Daoy (cell line): ENCODE measurements at places on chromosomes 3 and 15. TPM values are rescaled to one million over a fixed set of nuclear protein-coding genes. Genes with fewer than 3 reads are reported as not detected.
A peak's percentile ranks its signal among the peaks of the same experiment; 100 is the strongest.

DNA sequence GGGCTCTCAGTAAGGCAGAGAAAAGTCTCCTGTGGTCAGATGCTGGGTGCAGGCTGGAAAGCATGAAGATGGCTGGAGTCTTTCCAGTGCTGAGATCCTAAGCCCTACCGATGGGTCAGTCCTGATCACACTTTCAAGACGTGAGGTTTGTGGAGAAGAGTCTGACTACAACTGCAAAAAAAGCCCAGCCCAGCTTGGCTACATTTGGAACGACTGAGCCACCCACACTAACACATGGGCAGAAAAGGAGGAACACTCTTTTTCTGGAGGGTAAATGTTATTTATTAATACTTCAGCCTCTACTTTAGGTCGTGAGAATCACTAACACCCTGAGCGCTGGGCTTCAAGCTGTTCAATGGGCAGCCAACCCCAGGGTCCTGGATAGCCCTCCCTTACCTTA, 22.0 kb upstream of the C3orf22 start:
- DNase-seq: no peak

DNA sequence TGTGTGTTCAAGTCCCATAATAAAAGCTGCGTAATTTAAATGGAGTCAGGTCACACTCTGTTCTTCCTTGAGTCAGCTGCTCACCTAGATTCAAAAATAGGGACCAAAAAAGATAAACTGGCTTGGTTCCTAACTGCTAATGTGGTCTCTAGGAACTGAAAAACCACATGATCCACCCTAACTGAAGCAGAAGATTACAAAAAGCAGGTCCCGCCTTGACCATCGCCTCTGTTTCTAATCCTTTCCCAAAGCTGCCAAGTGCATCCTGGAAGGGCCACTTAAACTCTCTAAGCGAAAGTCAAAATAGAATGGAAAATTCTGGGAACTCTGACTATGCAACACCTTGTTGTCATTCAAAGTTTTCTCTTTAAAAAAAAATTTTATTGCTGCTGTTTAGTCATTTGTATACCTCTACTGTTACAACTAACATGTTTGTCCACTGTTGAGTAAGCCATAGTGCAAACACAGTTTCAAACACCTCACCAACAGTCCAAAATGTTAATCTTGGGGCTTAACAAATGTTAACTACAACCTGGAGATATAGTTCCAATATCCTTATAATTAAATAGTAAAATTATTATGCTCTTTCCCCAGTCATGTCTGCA, 88.9 kb upstream of the THBS1 start:
- DNase-seq: no peak

DNA sequence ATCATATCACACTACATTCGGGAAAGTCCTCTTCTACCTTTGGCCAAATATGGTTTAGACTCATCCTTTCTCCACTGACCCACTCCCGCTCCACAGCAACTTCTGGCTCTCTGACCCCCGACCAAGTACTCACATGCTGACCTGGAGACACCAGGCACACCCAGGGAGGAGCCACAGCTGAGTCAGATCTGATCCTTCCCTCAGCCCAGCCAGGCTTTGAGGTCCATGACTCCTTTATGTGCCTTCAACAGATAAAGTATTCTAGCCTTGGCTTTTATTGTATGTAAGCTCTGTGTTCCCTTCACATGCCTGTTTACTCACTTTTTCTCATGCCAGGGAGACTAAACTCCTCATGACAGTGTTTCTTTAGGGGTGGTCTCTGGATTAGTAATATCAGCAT, 166.9 kb upstream of the UMPS start:
- peak; percentile 21 for DNase-seq

DNA sequence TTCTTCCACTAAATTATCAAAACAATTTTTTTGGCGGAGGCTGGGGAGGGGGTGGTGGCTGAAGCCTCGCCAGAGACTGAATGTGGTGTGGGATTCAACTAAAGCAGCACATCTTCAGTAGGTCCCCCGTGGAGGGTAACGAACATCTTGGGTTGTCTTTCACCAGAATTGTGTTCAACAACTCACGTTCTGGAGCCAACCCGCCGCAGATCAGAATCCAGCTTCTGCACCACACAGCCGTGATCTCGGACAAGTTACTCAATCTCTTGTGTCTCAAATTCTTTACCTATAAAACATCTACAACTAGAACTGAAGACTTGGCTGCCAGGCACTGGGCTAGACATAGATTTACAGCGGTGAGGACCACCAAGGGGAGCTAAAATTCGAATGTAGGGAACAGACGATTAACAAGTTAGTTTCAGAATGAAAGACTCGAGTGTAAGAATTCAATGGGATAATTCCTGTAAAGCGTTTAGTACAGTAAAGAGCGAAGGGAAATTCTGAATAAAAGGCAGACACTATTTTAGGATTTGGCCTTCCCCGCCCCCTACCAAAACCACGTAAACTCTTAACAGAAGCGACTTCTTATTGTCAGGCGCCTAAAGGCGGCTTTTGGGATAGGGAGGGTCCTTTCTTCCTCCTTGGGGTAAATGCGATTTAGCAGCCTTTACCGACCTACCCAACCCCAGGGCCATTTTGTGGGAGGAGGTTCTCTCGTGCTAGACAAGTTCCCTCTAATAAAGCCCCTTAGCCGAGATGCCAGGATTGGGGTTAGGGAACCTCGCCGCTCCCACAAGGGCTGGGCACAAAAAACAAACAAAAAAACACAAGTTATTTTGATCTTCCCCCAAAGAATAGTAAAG, 697 bp upstream of the RAB5A start:
- no peak for DNase-seq

GRCh38 chr3:72625602-72626337, 222.5 kb downstream of the SHQ1 start:
- DNase-seq: peak; percentile 49

DNA sequence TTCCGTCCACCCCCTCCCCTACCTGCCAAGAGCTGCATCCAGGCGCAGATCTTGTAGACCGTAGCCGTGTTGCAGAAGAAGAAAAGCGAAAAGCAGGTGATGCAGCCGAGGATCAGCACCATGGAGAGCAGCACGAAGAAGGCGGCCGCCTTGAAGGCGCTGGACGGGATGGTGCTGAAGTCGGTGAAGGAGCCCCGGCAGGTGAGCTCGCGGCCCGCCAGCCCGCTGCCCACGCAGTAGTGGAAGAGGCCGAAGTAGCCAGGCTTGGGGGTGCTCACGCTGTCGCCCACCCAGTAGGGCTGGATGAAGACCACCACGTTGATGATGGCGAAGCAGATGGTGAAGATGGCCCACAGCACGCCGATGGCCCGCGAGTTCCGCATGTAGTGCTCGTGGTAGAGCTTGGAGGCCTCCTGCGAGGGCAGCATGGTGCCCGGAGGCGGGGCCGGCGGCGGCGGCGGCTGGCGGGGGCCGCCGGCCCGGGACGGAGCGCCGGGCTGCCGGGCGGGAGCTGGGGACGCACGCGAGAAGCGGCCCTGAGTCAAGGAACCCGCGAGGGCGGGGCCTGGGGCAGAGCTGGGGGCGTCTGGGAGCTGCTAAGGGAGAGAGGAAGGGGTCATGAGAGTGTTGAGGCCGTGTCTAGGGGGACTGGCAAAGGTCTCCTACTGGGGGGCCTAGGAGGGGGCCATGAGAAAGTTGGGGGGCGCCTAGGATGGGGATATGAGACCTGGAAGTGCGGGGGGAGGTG, 1.2 kb downstream of the LHFPL4 start:
- DNase-seq: peak; percentile 47

DNA sequence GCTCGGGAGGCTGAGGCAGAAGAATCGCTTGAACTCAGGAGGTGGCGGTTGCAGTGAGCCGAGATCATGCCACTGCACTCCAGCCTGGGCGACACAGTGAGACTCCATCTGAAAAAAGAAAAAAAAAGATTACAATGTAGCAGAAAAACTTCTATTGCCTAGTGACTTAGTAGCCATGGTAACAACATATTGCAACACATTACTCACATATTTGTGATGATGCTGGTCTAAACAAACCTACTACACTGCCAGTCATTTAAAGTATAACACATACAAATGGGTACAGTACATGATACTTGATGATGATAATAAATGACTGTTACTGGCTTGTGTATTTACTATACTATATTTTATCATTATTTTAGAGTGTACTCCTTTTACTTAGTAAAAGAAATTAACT, 125.6 kb downstream of the PLOD2 start:
- no peak for DNase-seq

- no peak for DNase-seq
Observed at GRCh38 chr3:31999907-32000439, 18.4 kb downstream of the ZNF860 start.

DNA sequence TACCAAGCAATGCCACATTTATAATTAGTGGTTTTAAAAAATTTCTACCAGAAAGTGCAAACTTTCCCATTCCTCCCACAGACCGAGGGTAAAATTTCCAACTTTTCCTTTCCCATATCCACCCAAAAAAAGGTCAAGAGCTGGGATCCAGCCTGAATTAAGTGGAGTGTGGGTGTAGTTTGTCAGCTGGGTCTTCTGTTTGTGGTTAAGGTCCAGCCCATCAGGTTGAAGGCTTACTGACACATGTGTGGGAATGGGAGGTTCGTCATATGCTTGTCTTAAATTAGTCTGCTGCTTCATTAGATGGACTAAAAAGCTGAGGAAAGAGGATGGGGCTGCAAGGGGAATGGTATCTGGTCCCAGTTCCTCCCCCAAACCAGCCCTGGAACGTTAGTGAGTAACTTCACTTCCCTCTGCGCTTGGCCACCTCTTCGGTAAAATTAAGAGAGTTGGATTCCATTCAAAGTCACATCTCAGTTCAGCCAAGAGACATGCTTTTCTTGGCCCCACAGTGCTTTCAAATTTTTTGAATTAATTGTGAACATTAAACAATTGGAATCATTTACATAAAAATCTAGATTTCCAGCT, 59.0 kb upstream of the PLCL2 start:
- no peak for DNase-seq

DNA sequence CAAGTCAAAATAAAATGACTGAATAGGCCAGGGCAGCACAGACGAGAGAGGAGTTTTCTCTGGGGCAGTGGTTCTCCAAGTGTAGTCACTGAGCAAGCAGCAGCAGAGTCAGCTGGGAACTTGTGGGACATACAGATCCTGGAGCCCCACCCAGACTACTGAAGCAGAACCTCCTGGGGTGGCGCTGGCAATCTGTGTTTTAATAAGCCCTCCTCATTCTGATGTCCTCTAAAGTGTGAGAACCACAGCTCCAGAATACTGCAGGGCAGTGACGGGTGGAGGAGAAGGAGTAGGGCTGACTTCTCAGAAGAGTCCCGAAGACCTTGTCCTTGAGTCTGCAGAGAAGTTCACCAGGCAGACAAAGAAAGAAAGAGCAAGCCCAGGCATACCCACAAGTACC, 251.3 kb upstream of the HES1 start:
- no peak for DNase-seq

DNA sequence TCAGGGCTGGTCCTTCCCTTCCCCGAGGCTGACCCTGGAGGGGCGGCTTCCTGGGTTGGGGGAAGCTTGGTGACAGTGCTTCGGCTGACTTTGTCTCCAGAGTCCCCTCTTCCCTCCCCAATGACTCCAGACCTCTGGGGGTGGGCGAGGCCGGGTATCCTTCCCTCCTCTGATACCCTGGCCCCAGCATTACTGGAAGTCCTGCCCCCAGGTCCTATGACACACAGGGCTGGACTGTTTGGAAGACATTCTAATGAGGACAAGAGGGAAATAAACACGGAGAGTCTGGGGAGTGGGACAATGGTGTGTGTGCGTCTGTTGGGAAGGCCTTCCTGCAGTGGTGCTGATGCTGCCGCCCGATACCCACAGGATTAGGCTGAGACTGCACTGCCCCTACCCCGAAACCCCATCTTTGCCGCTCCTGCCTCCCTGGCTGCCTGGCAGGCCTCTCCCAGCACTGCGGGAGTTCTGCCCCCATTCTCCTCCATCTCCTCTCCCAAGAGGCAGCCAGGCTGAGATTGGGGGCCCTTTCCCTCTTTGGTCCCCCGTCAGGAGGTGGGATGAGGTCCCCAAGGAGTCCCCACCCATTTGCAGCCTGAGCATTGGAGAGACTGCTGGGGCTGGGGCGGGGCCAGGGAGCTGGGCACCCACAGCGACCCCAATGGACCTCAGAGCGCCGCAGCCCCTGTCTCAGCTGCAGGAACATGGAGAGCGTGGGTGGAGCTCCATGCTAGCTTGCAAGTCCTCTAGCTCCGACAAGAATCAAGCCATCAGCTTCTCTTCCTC, 29.7 kb upstream of the FBLN2 start:
- no peak for DNase-seq

DNA sequence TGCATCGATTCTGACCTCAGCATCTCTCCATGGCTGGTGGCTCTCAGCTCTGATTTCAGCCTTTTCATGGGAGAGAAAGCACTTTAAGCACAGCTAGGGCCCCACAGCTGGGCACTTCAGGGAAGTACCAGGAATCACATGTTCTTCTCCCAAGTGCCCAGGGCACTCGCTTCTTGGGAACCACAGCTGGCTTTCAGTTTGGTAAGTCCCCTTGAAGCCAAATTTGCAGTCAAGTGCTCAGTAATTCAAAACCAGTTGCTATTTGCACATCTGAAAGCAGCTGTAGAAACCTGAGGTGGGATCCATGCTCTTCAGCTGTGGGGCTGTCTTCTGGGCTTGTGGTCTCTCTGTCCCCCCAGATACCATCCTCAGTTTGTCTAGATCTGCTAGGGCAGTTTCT, 12.8 kb downstream of the GABRA5 start:
- DNase-seq: no peak

- DNase-seq: no peak
Observed at GRCh38 chr15:77255385-77255784, 164.5 kb downstream of the PEAK1 start.

GRCh38 chr3:111652492-111653180, 57.5 kb upstream of the ZBED2 start:
- DNase-seq: no peak

GRCh38 chr3:100893108-100893507, 100.1 kb downstream of the ABI3BP start:
- no peak for DNase-seq

- no peak for DNase-seq
Observed at GRCh38 chr3:101120039-101120438, 126.8 kb upstream of the ABI3BP start.

Gene UTS2B
- total RNA-seq: not detected in 2 replicates

Gene RHOV
- total RNA-seq: 0.15 and 0.23 TPM in 2 replicates

Gene SAMMSON
- total RNA-seq: not detected in 2 replicates

Gene GPR160
- 5.8 and 6.3 TPM in 2 replicates for total RNA-seq

Gene ROPN1
- total RNA-seq: not detected in 2 replicates

Gene KCNAB1
- 2.6 TPM in 1 of 2 replicates, not detected in the other for total RNA-seq

Gene GXYLT2
- total RNA-seq: 3.7 and 6.7 TPM in 2 replicates

Gene ITIH1
- not detected in 2 replicates for total RNA-seq

Gene PLCH1
- 1.5 and 2.0 TPM in 2 replicates for total RNA-seq
